Activated CD4-positive, alpha-beta memory T cell treated with anti-CD3 and anti-CD28 coated beads for 36 hours (primary cell): ENCODE measurements at places on chromosomes 3 and 15.

GRCh38 chr3:119652306-119653033 lies 7.9 kb downstream of the POPDC2 start:
- DNase-seq, result no peak

DNA sequence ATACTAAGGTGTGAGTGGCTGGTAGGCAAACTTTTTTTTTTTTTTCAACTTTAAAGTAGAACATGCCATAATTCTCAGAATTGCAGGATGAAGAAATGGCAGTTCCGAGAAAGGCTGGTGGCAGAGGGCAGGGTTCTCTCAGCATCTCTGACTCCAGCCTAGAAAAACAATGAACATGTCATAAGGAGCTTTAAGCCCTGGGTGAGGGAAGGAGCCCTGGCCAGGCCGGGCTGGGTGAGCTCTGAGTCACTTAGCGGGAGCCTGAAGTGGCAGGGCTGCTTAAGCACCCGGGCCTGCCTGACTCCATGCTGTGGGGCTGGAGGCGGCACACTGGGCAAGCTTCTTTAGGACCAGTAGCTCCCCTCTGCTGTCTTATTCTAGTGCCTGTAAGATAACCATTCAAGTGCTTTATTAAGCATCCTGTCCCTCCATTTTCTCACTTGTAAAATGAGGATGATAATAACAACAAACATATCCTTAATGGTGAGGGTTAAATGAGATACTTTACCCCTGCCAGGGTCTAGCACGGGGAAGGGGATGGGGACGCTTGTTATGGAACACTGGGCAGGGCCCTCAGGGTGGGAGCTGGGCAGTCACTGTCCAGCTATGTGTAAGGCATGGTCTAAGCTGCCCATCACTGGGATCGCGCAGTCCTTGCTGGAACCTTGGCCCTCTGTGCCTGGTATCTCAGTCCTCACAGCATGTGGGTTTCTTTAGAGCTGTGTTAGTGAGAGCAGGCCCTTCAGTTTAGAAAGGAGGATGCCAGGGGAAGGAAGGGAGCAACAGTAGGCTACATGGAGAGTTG lies 18.4 kb downstream of the SMAD6 start:
- DNase-seq, result peak; percentile 67

GRCh38 chr3:38153221-38153620 lies 12.1 kb upstream of the OXSR1 start:
- no peak for DNase-seq

DNA sequence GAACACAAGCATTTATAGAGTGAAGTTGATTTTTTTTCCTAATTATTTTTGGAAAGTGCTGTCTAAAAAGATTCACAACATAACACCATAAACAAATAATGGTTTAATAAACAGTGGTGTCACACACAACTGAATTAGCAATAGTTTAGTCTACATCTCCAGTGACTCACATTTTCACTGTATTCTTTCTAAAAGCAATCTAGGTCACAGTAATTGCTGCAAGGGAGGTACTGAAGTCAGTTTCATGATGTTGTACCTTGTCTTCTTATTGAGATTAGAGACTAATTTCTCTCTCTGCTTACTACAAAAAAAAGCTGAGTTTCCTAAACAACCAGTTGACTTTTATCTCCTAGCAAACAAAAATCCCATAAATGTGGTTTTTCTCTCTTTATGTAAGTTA lies 29.6 kb downstream of the PLSCR4 start:
- DNase-seq, result no peak

DNA sequence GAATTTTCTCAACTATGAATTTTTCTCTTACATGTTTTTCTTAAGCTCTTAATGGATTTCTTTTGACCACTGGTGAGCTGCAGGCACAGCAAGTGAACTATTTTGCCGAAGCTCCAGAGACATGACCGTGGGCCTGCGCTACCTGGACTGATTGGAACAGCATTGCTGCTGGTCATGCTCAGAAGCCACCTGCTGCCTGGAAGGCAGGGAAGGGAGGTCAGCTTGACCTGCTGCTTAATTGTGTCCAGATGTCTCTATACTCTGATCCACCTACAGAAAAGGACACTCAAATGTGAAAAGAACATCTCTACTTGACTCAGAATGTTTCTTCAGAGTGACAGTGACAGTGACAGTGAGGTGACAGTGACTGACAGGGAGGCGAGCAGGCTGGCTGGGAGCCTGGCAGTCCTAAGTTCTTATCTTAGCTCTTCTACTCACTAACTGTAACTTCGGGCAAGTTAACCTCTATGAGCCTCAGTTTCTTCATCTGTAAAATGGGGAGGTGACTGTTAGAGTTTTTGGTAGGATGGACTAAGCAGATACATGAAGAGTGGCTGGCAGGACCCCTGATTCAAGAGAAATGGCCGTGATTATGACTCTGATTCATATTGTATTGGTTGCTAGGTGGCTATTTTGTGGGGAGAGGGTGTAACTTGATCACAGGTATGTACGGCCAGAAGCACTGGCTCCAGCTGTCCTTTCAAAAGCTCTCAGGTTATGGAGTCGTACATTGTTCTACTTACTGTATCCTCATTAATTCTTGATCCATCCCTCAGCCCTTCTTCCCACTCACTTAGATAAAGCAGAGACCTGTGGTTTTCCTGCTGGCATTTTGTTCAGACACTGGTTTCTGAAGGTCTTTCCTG lies 54.8 kb upstream of the DLG1 start:
- DNase-seq, result no peak
